Tibial nerve (tissue), 4 donors: ENCODE measurements at places on chromosomes 4 and X.

DNA sequence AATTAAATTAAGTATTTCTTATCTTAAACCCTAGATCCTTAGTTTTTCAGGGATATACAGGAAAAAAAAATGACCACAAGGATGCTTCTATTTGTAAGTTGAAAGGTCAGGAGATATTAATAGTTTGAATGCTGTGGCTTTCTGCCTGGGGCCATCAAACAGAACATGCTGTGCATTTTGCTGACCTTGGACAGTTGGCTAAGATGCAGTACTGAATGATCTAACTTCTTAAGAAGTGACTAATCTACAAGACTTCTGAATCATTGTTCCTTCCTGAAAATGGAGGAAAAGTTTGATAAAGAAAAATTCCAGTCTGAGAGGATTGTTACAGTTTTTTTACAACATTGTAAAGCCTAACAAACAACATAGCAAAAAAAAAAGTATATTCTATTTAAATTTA, 237.8 kb upstream of the JADE1 start:
- peak; percentile 64 for DNase-seq
- H3K4me1 ChIP-seq, result peaks cover 45% of the 10 kb centered on the region
- H3K27me3 ChIP-seq, result no peaks in the 10 kb centered on the region
- H3K4me3 ChIP-seq, result no peak overlapping the region

- H3K36me3 ChIP-seq, result no peaks in the 10 kb centered on the region
- DNase-seq, result no peak
- H3K27ac ChIP-seq, result no peak overlapping the region
- no peaks in the 10 kb centered on the region for H3K4me1 ChIP-seq
These were observed 372.9 kb upstream of the TENM3 start for GRCh38 chr4:181870326-181870725.

GRCh38 chrX:13837290-13837745, 20.4 kb upstream of the GPM6B start:
- H3K27me3 ChIP-seq, result no peaks in the 10 kb centered on the region
- H3K36me3 ChIP-seq, result no peaks in the 10 kb centered on the region
- H3K4me1 ChIP-seq, result no peaks in the 10 kb centered on the region

DNA sequence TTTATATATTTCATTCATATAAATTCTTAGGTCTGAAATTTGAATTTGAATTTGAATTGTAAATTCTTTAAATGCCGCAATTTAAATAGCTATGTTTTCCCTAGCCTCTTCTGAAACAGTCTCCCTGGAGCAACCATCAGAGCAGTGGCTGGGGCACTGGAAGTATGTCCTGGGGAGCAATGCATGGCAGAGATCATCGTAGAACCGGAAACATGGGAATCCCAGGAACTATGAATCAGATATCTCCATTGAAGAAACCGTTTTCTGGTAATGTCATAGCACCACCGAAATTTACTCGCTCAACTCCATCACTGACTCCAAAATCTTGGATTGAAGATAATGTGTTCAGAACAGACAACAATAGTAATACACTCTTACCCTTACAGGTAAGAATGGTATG, 4.9 kb downstream of the CPEB2 start:
- H3K27ac ChIP-seq, result peak overlapping the region; percentile 7
- no peaks in the 10 kb centered on the region for H3K27me3 ChIP-seq
- no peaks in the 10 kb centered on the region for H3K36me3 ChIP-seq
- DNase-seq, result no peak
- H3K4me1 ChIP-seq, result peaks cover 4% of the 10 kb centered on the region
- H3K4me3 ChIP-seq, result no peak overlapping the region

DNA sequence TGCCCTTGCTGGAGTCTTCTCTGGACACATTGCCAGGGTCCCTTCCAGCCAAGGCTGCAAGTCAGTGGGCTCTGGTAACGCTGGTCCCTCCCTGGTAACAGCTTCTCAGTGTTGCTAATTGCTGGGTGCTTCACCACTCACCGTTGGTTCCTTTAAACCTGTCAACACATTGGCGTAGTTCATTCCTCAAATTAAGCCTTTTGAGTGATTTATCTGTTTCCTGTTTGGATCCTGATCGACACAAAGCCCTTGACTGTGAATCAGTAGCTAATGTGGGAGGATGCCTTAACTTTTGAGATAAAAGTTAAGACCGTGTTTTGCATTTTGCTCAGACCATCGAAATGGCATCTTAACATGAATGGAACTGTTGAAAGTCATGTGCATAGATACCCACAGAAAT, 125.9 kb downstream of the AMELX start:
- H3K4me1 ChIP-seq, result no peaks in the 10 kb centered on the region
- no peak overlapping the region for H3K27ac ChIP-seq
- no peaks in the 10 kb centered on the region for H3K36me3 ChIP-seq
- H3K4me3 ChIP-seq, result no peak overlapping the region

- peaks cover 10% of the 10 kb centered on the region for H3K4me1 ChIP-seq
- no peaks in the 10 kb centered on the region for H3K36me3 ChIP-seq
- no peak overlapping the region for H3K4me3 ChIP-seq
- no peak for DNase-seq
- no peak overlapping the region for H3K27ac ChIP-seq
These were observed 67.6 kb upstream of the DCLK2 start for GRCh38 chr4:150010525-150011126.
